T1000 (cell line): ENCODE measurements at places on chromosomes 3 and 15.

DNA sequence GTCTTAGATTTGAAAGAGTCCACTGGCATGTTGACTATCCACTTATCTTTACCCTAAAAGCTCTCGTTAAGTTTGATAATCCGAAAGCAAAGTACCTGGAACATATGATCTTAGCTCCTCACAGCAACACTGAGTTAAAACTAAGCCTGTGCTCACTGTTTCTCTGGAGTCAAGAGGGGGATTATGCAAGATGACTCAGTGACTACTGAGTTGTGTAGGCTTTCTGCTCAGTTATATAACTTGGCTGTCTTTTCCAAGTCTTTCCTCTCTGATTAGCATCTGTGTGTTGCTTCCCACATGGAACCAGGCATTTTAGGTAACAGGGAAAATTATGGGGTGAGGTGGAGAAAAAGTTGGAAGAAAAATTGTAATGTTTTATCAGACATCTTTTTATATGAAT is 31.2 kb upstream of the MYO5C start:
- no peak for DNase-seq

DNA sequence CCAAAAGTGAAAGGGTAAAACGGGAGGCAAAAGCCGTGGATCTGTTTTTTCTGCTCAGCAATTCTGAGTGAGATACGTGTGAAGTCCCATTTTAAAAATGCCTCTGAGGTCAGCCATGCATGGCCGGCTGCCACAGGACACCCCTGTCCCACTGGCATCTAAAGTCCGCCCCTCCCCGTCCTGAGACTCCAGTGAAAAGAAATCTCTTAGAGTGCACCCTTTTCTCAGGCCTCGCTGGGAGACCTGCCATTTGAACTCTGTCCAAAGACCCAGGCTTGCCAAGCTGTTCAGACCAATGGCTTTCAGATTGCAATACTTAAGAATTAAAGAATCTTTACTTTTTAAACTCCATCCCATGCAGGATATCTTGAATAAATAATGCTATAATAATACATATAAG is 61.0 kb upstream of the SLC24A5 start:
- DNase-seq = no peak

DNA sequence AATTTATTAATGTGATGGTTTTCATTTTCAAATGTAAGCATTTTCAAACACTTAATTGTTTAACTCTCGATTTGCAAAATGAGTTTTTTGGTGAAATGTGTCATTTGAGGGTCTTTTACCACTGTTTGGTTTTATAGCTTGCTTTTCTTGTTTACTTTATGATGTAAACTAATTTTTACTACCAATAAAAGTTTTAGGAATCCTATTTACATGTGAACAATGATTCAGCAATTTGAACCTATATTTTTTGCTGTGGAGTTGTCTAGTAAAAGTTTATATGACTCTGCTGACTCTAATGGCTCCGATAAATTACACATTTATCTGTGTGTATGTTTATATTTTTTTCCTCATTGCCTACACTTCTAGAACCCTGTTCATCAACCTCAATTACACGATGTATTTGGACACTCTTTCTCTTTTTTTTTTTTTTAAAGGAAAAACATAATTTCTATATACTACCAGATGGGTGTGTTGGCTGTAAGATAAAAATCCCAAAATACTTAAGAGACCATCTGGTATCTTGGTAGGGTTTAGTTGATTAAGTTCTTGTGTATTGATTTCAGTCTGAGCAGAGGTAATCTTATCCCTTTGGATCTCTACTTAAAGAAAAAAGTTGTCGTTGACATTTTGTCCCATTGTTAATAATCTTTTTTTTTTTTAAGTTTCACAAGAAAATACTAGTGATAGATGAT is 89.5 kb downstream of the PTPRG start:
- DNase-seq = no peak

DNA sequence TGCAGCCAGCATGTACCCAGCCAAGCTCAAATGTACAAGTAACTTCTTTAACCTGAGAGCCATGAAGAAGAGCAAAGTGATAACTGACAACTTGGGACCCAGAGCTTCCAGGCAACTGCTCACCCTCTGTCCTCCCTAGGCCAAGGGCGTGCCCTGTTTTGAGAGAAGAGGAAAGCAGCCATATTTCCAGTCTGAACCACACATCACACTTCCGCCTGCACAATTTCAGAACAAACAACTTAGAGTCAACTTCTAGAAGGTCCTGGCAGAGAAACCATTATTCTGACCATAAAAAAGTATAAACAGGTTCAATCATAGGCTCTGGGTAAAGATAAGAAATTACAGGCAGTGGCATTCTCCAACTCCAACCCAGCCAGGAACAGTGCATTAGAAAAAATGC is 50.1 kb downstream of the ITGB5 start:
- DNase-seq = no peak
